Activated CD8-positive, alpha-beta T cell treated with anti-CD3 and anti-CD28 coated beads, Interleukin-2, amount 10 ng/mL, durations not matched to agents 7 days and 5 days (primary cell): ENCODE measurements at places on chromosomes 12 and 14. TPM values are rescaled to one million over a fixed set of nuclear protein-coding genes. Genes with fewer than 3 reads are reported as not detected.
A peak's percentile ranks its signal among the peaks of the same experiment; 100 is the strongest.

Gene ANO2
- total RNA-seq, result not detected

GRCh38 chr12:67362526-67362925 lies 93.4 kb downstream of the CAND1 start:
- no peak for DNase-seq

DNA sequence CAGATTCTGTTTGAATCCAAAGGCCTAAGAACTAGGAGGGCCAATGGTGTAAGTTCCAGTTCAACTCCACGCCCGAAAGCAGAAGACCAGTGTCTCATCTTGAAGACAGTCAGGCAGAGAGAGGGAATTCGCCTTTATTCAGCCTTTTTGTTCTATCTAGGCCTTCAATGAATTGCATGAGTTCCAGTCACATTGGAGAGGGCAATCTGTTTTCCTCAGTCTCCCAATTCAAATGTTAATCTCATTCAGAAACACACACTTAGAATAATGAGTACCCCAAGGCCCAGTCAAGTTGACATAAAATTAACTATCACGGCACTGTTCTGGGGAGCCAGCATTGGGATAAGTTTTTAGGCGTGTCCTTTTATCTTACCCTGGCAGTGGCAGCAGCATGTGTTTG lies 65.8 kb downstream of the C14orf39 start:
- no peak for DNase-seq

DNA sequence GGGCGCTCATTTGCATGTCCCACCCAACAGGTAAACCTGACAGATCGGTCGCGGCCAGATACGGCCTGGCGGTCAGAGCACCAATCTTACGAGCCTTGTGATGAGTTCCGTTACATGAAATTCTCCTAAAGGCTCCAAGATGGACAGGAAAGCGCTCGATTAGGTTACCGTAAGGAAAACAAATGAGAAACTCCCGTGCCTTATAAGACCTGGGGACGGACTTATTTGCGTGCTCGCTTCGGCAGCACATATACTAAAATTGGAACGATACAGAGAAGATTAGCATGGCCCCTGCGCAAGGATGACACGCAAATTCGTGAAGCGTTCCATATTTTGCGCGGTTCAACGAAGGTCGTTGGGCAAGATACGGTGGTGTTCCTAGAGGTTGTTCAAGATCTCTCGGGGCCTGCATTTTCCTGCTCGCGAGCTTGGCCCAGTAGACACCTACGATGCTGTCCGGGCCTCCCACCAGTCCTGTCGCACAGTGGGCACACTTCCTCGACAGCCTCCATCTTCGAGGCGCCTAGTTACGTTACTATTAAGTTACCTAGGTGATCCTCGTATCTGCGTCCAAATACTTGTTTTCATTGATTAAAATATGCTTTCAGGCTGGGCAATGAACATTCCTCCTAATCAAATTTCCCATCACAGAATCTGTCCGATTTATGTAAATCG lies at the start of gene RNU6-7:
Gene RNU6-7 (plus strand): TSS at position 230 of the 675 bp plus-strand sequence.
- peak; percentile 42 for DNase-seq

- DNase-seq, result no peak
These were observed 30.7 kb downstream of the GRIP1 start for GRCh38 chr12:66648033-66648735.

GRCh38 chr12:106766393-106766826 lies 8.1 kb upstream of the RIC8B start:
- no peak for DNase-seq

GRCh38 chr14:90444077-90444696 lies 47.4 kb downstream of the CALM1 start:
- DNase-seq, result no peak

DNA sequence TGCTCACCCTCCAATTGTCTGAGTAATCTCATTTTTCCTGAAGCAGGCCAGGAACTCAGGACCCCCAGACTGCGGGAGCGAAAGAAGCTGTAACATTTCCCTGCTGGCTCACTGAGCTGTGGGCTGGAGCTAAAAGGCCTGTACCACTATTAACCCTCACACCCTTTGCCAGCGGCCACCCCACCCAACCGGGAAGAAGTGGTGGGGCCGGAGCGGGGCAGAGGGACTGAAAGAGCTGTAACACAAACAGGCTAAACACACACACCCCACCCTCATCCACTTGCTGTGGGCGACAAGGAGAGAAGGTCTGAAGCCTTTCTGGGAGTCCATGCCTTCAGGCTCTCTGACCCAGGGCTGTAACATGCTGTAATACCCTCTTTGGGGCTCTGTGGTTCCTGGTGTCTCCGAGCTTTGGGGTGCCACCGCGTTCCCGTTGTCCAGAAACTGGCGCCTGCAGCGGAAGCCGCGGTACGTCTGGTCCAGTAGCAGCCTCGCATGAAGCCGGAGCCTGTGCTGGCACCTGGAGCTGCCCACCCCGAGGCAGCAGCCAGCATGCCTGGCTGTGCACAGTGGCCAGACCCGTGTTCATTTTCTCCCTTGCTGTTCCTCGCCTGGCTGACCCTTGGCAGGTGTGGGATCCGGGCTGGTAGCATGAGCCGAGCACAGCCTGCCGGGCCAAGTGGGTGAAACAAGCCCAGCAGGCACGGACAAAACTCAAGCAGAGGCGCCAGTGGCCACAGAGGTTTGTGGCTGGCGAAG lies 345.5 kb upstream of the MGAT4C start:
- no peak for DNase-seq

Gene ACVRL1
- total RNA-seq, result not detected

GRCh38 chr14:54489731-54490444 lies 1.1 kb upstream of the GMFB start:
- DNase-seq, result no peak

DNA sequence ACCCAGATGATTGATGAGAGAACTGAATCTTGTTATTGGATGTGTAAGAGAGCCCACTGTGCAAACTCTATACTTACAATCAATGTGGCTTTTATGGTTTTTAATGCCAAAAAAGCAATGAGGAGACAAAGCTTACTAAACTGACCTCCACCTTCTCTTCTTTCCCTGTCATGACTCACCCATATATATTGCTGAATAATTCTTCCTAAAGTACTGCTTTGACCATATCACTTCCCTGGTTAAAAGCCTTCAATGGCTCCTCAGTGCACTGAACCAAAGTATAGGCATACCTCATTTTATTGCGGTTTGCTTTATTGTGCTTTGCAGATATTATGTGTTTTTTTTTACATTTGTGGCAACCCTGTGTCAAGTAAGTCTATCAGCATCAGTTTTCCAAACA lies 138.4 kb upstream of the PELI2 start:
- DNase-seq, result no peak

Gene TAS2R46
- total RNA-seq, result 1.5 TPM

Gene KRT2
- not detected for total RNA-seq

DNA sequence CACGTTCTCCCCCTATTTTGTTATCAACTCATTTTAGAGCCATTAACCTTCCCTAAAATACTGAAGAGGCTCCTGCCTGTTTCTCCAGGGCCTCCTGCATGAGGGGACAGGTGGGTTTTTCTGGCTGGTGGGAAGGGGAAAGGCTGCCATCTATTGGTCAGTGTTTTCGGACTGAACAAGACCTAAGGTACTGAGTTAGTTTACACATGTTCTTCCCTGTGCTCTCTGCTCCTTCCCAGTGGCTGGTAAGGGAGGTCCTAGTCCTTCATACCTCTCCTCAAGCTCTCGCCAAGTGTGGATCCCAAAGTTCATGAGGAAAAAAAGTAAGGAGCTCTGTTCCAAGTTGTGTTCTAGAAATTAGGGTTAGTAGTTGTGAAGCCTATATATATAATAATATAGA lies 357.5 kb downstream of the FSCB start:
- DNase-seq, result no peak

DNA sequence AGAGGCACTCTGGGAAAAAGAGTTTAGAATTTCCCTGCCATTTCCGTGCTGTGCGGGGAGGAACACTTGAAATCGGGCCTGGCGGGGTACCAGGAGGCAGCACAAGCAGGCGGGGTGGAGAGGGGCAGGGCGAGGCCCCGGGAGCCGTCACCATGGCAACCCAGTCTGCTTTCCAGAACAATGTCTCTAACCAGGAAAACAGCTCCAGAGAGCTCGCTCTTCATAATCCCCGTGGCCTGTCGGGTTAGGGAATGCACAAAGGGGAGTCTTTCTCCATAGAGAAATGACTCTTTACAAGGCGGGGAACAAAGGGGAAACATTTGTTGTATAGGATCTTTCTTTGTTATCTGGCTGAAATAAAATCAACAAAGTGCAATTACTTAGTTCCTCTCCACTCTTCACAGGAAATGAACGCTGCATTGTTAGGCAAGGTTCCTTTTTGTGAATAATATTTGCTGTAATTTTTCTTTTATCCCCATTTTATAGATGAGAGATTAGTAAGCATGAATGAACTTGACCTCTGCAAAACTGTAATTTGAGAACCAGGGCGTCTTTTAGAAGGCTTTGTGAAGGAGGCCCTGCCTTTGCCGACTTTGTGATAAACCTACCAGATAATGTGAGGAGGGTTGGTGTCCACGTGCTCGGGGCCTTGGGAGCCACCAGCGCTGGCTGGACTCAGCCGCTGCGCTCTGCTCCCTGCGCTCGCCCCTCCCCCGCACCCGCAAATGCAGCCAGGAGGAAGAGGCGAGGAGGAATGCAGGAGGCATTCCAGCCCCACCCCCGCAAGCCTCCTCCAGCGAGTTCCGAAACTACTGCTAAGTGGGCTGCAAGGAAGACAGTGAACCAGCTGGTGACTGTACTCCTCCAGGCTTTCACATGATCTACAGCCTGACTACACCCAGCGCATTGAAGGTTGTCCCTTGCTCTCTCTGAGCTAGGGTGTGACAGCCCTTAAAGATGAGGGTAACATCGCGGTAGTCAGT lies 105.2 kb upstream of the ATF7IP start:
- no peak for DNase-seq

DNA sequence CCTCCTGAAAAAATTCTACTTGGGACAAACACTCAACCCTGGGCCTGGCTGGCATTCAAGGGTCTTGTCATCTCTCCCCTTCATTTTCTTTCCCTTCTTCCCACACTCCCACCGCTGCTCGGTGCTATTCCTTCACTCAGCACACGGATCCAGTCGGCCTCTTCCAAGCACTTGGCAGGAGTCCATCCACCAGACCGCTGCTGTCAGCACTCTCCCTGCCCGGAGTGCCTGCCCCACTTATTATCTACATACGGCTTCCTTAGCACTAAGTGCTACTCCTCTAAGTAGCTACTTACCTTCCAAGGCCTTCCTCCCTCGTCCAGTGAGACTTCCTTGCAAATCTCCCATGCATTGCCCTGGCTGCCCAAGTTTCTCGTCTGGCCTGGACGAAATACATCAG lies 29.8 kb downstream of the CALM1 start:
- no peak for DNase-seq

DNA sequence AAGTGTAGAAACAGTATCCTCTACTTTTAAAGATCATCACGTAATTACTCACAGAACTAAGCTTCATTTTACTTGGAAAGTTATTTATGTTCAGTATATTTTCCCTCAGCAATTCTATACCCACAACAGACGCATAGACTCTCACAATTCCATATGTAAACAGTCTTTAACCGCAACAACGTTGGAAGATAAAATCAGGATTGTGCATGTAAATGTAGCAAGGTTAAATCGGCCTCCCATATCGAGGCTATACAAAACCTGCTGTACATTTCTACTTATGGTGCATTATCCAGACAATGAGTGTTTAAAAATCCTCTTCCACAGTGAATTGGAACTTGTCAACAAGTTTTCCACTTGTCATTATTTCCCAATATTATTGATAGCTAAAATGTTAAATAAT lies 581.1 kb downstream of the SLC16A7 start:
- DNase-seq, result no peak

DNA sequence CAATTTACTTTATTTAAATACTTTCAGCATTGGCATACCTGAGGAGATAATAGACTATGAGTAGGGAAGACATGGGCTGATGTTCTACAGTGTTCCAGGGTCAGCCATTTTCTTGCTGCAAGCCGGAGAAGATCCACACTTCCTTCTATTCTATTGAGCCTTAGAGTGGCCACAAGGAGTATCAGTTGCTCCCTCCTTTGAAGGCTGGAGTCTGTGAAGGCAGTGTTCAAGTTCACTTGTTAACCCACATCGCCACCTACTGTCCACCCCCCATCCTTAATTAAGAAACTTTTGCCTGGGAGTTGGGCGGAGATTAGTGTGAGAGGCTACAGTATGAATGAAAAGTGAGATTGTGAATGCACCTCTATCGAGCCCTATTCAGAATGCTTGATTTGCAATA lies 666.6 kb downstream of the NRXN3 start:
- peak; percentile 33 for DNase-seq

- DNase-seq, result peak; percentile 64
These were observed at the start of gene JAG2 for GRCh38 chr14:105168496-105168978. Gene JAG2 (minus strand): TSS chr14:105168776. CDS start chr14:105168420, 356 bp downstream.

Gene MEG3
- not detected for total RNA-seq

Gene PLD4
- not detected for total RNA-seq

GRCh38 chr14:39381366-39381765 lies 50.9 kb downstream of the FBXO33 start:
- DNase-seq, result no peak

Gene TAS2R8
- not detected for total RNA-seq

DNA sequence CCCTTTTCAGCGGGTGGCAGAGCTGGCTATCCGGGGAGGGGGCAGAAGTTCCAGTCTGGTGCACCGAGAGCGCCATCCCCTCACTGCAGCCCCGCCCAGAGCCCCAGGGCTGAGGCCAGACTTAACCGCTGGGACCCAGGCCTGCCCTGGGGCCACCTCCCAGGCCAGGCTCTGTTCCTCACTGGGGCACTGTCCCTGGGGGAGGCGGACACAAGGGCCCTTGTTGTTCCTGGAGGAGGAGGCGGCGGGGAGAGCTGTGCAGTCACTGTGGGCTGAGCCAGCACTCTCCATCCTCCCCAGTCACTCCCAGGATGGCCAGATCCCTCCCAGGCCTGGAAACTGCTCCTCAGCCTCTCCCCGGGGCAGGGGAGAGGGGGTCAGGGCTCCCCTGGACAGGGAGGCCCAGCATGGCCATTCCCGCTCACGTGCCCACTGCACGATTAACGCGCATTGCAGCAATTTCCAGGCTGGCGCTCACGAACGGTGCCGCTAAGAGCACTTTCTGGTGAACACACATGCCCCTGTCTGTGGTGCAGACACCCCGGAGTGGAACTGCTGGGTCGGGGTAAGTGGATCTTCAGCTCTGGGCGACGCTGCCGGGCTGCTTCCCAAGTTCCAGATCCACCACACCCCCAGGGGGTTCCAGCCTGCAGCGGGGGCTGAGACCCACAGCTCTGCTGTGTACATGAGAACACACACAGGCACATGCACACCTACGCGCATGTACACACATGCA lies 89.8 kb upstream of the SFSWAP start:
- no peak for DNase-seq

Gene SLC7A7
- not detected for total RNA-seq

DNA sequence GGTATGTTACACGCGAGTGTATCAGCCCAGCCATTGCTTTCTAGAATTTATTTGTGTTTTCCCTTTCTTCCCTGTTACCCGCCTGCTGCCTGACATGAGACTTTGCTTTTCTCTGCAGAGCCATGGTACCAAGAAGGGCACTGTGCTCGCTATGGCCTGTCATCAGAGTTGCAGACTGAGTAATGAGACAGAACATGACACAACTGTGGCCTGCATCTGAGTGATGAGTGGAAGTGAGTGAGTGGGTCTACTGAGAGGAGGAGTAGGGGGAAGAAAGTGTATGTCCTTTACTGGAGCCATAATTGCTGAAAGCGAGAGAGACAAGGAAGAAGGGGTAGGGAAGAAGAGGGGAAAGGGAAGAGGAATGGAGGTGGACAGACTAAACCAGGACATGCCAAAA lies 2.9 kb downstream of the RILPL1 start:
- DNase-seq, result no peak

Gene NPFF
- not detected for total RNA-seq
